HT1080 (cell line): ENCODE measurements at places on chromosomes 12 and 14. TPM values are rescaled to one million over a fixed set of nuclear protein-coding genes. Genes with fewer than 3 reads are reported as not detected.

DNA sequence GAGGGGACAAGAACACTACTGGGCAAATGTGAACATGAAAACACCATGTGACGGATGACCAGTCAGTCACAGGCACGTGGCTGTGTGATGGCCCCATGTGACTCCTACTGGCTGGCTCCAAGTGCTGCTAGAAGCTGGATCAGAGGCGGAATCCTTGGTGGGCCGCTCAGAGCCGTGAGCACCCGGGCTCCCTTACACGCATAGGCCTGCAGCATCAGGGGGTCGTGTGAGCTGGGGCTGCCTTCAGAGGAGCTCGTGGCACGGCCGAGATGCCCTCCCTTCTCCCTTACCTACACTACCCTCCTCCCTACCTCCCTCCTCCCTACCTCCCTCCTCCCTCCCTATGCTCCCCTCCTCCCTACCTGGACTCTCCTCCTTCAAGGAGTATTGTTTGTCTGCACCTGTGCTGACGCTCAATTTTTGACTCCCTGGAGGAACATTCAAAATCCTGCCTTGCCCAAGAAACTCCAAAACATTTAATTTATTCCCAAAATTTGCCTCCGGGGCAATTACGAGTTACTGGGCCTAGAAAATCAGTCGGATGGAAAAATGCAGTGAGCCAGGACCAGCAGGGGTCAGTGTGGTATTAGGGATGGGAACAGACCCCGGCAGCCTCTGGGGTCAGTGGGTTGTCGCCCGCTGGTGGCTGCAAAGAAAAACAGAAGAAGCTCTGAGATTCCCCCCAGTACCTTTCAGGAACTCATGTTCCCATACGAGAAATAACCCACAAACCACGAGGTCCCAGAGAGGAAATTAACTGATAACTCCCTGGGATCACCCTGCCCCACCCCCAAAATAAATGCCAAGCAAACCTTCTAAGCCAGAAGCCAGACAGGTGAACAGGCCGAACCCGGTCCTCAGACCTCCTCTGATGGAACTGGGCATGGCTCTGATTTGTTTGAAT lies 61.3 kb downstream of the C14orf132 start:
- DNase-seq, result peak; percentile 79

DNA sequence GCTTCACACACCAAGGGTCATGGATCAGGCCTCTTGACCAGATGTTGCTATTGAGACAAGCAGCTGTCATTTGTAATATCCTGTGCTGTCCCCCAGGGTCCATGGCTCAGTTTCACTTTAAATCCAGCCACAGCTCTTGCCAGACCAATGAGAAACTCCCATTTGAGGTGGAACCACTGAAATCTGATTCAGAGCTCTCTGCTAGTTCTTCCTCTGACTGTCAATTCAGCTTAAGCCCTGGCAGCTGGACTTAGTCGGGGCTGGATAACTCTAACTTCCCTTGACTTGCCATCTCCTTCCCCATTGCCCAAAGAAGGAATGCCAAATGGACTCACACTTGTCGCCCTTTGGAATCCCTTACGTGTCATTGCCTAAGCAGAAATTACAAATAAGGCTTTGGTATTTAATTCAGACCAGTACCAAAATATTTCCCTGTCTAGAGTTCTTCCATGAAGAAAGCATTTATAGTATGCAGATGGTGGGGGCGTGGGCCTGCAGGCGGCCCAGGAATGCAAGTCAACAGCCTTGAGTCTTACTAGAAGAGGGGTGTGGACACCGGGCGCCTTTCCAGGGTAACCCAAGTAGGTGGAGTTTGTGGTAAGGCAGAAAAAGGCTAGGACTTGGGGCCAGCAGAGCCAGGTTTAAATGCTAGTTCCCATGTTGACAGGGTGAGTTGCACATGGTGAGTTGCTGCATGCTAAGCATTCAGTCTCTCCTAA lies 96.9 kb upstream of the TMPO start:
- DNase-seq, result peak; percentile 87

DNA sequence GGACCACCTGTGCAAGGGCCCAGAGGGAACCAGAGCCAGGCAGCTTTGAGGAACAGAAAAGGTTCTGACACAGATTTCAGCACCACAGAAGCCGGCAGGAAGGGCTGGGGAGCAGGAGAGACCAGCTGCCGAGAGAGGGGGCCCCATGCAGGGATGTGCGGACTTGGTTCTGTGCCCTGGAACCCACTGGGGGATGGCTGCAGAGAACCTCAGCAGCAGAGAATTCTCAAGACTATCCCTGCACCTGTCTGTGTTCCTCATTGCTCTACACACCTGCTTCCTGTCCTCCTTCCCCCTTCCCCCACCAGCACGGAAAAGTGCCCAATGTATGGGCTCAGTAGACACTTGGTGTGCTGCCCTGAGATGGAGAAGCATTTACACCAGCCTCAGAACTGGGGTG lies 3.2 kb downstream of the SERPINA9 start:
- DNase-seq, result no peak

DNA sequence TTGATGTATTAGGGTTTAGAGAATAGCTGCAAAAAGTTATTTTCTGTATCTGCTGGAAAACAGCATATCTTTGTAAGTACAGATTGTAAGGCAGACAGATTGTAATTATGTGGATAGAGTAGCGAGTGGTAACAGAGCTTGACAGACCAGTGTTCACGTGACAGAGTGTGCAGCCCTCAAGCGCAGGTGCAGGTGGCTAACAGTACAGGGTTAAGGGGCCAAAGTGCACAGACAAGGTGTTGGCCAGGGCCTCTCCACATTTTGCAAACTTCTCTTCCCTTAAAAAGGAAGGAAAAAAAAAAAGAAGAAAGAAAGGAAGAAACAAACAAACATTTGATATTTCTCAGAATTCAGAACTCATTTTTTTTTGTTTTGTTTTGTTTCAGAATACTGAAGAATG lies 25.2 kb upstream of the KLHL42 start:
- no peak for DNase-seq

DNA sequence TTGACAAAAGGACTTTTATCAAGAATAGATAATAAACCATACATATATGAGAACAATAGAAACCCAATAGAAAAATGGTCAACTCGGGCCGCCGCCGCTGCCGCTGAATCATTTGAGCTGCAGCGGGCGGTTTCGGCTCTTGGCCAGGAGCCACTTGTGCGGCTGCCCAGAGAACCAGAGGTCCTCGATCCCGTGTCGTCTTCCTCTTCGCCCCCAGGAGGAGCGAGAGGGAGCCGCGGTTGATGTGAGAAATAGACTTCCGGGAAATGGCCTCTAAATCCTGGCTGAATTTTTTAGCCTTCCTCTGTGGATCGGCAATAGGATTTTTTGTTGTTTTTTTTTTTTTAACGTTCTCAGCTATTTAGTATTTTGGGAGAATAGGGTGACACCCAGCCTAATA lies 44.8 kb downstream of the CPSF6 start:
- DNase-seq, result peak; percentile 83

DNA sequence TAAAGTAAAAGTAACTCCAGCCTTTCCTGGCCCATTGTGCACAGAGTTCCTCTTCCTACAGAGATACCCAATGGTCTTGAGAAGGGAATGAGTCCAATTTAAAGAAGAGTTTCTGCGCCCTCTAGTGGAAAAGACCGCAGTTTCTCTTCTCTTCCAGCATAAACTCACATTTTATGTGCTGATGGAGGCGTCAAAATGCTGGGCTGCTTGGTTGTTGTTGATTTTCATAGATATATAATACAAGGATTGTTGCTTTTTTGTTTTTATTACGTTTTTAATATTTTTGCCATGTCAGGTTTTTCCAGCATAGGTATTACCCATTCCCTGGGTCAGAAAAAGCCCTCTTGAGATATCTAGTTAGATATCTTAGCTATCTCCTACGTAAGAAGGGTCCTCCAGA lies 356.9 kb upstream of the STXBP6 start:
- peak; percentile 55 for DNase-seq

GRCh38 chr12:98022961-98023360 lies 492.4 kb upstream of the TMPO start:
- peak; percentile 0 for DNase-seq

DNA sequence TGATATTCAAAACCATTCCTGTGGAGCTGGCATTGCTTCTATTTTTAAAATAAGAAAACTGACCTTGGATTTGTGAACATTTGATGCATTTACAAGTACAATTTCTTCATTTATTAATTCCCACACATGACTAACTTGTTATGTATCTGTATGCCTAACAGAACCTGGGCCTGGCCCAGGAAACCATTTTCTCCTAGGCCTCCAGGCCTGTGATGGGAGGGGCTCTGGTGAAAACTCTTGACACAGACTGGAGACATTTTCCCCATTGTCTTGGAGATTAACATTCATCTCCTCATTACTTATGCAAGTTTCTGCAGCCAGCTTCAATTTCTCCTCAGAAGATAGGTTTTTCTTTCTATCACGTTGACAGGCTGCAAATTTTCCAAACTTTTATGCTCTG lies 42.0 kb downstream of the GLIPR1L2 start:
- DNase-seq, result no peak

DNA sequence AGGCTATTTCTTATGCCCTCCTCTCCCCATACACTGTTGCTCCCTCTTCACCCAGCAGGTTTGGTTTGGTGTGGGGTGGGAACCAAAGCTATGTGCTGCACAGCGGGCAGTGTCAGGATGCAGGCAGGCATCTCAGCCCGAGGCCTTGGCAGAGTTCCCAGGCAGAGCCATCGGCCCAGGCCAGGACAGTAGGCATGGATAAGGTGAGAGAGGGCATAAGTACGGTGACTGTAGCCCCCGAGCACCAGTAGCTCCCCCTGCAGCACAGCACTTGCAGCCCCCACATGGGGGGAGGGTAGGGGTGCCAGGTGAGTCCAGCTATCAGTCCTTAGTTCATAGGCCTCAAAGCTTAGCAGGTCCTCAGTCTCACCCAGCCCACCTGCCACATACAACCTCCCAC lies 7.2 kb downstream of the KLHL33 start:
- DNase-seq, result no peak

Gene RBMS2
- 30.9 and 33.3 TPM in 2 replicates for total RNA-seq
